ENCODE measurements at places on chromosomes 1 and 21. TPM values are rescaled to one million over a fixed set of nuclear protein-coding genes. Genes with fewer than 3 reads are reported as not detected.

The SLC26A9 gene
- 8.5 TPM for polyA plus RNA-seq

The SELE gene
- polyA plus RNA-seq = 0.20 TPM

The LHX4 gene
- polyA plus RNA-seq = 3.4 TPM

The LCE1C gene
- not detected for polyA plus RNA-seq

The DMBX1 gene
- polyA plus RNA-seq = 0.07 TPM

The CACNA1E gene
- 0.03 TPM for polyA plus RNA-seq

The ILDR2 gene
- polyA plus RNA-seq = 0.68 TPM

The DDR2 gene
- polyA plus RNA-seq = 44.7 TPM

The NRDC gene
- 150 TPM for polyA plus RNA-seq

The SPRR2B gene
- polyA plus RNA-seq = not detected

The KRTAP20-1 gene
- not detected for polyA plus RNA-seq

The EVI5 gene
- 20.3 TPM for polyA plus RNA-seq

The LENEP gene
- polyA plus RNA-seq = 1.1 TPM

The F13B gene
- 0.10 TPM for polyA plus RNA-seq

The LCE2A gene
- not detected for polyA plus RNA-seq

The CFAP126 gene
- 11.0 TPM for polyA plus RNA-seq

The MIXL1 gene
- polyA plus RNA-seq = 0.88 TPM

The SNX7 gene
- polyA plus RNA-seq = 30.5 TPM

The VPS45 gene
- polyA plus RNA-seq = 62.8 TPM

The ATP1A4 gene
- polyA plus RNA-seq = 0.17 TPM

The RCSD1 gene
- 21.4 TPM for polyA plus RNA-seq

The P3R3URF gene
- not detected for polyA plus RNA-seq

The FCRL2 gene
- not detected for polyA plus RNA-seq

The FAAH gene
- 26.7 TPM for polyA plus RNA-seq

The TSACC gene
- 0.88 TPM for polyA plus RNA-seq

The CHI3L1 gene
- 0.94 TPM for polyA plus RNA-seq

The DISP3 gene
- polyA plus RNA-seq = 0.91 TPM

The GPR161 gene
- 29.3 TPM for polyA plus RNA-seq

The TMEM61 gene
- 0.29 TPM for polyA plus RNA-seq

The KCNJ9 gene
- polyA plus RNA-seq = not detected

The PPIE gene
- polyA plus RNA-seq = 66.4 TPM

The CFHR4 gene
- polyA plus RNA-seq = 0.43 TPM
